ENCODE measurements at places on chromosomes 12 and 14. TPM values are rescaled to one million over a fixed set of nuclear protein-coding genes. Genes with fewer than 3 reads are reported as not detected.

DNA sequence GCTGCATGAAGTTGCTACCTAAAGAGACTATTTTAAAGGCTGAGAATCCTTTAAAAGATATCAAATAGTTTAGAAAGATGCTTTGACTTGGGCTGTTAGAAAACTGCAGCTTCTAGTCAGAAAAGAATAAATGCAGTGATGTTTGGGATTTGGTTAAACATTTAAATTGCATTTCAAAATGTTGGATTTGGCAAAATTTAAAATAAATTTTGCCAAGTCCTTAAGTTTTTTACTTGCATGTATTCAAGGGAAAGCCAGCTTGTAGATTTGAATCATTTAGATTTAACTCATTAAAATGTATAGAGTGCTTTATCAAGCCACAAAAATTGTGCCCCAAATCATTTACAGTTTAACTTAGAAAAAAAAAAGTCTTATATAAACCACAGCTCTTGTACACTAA is 109.7 kb downstream of the ANKS1B start:
- no peak for DNase-seq

DNA sequence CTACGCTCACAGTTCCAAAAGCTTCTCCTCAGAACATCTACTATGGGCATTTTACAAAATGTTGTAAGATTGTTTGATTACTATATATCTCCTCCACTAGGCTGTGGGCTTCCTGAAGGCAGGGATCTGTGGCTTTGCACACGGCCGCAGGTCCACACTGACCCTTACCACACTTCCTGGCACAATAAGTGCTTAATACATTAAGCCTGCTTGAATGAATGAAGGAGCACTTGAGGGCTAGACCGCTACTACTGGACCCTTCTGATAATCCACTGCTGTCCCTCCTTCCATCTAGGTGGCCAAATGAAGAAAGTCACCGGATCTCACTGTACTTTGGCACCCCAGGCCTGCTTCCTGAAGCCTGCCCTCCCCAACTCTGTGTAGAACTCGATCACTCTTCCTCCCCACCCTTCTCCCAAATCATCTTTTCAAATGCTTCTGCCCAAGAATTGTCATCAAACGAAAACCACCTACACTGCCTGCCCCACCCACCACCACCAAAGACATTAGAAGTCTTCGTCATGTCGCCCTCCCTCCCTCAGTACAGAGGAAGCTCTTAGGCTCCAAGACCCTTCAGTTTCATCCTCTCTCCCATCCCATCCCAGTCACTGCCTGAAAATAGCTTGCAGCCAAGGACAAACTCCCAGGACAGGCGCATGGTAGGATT is 596 bp upstream of the ZBTB39 start:
- no peak for DNase-seq

- peak; percentile 35 for DNase-seq
These were observed 76.2 kb downstream of the PDZRN4 start for GRCh38 chr12:41264281-41264680.

PRH2 gene
- total RNA-seq: not detected
